ENCODE measurements at places on chromosomes 7 and 10.

DNA sequence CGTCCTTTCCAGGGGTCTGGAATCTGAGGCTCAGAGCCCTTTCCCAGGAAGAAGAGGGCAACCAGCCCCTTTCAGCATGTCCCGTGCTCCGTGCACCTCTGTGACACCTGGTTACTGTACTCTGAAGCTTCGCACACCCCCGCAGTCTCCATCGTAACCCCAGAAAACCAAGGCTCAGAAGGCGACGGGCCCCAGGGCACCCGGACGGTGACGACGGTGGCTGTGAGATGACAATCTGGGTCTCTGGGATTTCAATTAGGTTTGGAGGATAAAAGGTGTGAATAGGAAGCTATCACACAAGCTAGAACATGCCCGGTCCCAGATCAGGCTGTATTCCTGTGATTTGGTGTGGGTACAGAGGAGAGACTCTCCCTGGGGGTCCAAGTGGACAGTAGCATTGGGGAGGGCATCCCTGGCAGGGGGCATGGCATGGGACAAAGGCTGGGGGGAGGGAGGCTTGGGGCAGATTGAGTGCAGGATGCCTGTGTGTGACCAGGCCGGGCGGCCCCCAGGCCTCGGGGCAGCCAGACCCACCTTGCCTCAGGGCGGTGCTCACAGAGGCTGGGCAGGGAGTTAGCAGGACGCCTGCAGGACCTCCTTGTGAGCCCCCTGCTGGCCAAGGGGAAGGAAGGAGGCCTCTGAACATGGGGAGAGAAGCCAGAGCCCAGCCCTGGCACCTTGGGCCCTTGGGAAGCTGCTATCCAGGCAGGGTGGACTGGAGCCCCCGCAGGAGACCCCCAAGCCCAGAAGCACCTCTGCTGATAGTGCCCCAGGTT lies 23.4 kb upstream of the PSMG3 start:
- no peak for DNase-seq

DNA sequence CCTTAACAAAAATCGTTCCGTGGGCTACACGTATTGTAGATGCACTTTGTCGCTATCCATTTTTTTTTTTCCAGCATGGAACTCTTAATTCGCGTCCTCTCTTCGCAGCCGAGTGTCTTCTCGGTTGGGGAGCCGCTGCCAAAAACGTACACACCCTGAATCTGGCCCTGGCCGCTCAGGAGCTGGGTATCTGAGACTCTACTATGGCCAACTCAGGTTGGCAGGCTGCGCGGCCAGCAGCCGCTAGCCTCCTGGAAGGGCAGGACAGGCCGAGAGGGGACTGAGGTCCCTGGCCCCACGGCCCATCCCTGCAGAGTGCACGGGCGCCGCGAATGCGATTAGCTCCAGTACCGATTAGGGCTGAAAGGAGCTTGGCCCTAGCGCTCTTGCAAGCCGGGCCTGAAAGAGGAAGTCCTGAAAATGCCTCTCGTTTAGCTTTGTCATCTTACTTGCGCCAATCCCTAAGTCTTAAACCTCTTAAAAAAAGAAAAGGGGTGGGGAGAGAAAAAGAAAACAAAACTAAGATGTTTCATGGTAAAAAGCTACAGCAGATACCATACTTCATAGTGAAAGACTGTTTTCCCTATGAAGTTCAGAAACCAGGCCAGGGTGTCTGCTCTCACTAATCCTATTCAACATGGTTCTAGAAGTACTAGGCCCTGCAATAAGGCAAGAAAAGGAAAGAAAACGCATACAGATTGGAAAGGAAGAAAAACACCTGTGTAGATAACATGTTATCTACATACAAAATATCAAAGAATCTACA lies 113.2 kb upstream of the RHEB start:
- DNase-seq = peak; percentile 7

DNA sequence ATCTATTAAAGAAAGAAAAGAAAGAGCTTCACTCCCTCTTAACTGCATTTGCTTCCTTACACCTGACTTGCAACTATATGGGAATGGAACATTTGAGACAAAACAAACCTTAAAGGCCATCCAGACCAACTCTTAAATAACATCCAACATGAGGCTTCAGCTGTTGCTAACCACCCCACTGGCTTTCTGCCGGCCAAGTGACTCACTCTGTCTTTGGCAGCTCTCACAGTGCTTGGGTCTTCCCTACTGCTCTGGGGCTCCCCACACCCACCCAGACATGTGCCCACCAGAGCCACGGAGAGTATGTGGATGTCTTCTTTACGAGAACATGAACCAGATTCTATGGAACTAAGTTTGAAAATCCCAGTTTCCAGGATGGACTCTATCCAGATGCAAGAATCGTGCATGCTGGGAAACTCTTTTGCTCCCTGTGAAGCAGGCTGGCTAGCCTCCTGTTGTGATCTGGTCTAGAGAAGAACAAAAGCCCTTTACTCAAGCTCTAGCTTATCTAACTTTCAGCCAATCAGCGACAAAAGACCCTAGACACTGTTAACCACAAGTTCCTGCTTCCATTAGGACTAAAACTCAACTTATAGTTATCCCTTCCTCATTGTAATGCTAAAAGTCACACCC lies 245.7 kb downstream of the TCERG1L start:
- no peak for DNase-seq

DNA sequence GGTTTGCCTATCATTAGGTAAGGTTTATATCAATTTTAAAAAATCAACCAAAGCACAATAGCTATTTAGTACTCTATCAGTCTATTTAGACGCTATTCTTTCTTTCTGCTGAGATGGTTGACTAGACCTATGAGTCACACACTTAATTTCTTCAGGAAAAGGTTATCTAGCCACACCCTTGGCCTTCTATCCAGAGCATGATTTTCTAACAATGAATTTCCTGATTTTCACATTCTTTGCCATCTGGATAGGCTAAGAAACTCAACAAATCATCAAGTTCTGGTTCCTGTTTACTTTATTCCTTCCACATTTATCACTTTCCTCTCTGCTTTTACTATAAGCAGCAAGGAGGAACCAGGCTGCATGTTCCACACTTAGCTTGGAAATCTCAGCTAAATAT lies 8.1 kb downstream of the PRPS1L1 start:
- no peak for DNase-seq

DNA sequence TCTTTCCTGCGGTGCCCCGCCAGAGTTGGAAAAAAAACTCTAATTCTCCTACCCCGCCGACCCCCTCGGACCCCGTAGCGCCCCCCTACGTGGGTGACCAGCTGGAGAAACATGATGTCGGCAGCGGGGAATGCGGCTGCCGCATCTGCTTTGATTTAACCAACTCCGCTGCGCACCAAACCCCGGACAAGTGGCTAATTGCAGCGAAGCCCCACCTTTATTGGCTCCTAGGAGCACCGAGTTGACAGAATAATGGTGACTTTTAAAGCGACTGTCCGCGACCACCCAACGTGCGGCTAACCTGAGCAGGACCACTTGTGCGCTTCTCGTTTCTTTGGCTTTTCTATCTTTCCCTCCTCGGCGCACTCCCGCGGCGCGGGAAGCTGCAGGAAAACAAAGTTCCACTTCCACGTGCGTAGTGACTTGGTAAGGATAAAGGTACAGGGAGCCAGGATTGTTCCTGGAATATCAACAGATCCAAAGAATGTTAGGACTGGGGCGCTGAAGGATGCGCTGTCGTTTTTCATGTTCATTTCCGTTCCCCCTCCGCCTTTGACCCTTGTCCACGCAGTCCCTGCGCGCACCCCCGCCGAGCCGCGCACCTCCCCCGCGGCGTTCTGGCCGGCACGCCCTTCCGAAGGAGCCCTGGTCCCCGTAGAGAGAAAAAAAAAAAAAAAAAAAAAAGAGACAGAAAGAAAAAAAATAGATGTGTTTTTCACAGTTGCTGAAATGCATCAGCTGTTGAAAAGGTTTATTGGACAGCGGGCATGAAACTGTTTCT lies 1.4 kb downstream of the WNT16 start:
- no peak for DNase-seq

GRCh38 chr7:3272691-3273141 lies 28.3 kb upstream of the SDK1 start:
- no peak for DNase-seq

DNA sequence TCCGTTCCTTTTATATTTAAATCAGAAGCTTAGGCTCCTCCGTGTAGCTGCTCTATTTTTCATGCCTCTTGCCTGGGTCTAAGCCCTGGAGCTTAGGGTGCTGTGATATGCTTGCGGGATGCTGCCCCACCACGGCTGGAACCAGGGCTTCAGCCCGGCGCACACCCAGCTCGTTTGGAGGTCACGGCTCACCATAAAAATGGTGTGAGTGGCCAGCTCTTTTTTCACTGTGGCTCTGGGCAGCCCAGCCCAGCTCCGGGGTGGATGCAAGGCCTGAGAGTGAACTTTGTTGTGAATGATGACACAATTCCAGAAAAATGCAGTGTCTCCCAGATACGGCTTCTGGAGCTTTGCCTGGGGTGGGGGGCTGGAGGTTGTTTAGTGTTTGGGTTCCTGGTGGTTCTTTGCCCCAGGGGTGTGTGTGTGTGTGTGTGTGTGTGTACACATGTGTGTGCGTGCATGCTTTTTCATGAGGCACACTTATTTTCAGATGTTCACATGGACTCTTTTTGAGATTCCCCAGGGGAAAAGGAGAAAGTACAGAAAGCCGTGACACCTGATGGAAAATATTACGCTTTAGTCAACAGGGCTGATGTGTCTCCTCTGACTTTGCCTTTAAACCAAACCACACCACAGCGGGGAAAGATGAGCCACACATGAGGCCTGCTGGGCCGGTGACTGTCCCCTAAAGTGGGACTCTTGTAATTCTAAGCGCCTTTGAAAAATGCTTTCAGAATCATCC lies 46.2 kb downstream of the GRK5 start:
- DNase-seq = no peak

GRCh38 chr10:83212632-83213334 lies 926.5 kb upstream of the GHITM start:
- no peak for DNase-seq

DNA sequence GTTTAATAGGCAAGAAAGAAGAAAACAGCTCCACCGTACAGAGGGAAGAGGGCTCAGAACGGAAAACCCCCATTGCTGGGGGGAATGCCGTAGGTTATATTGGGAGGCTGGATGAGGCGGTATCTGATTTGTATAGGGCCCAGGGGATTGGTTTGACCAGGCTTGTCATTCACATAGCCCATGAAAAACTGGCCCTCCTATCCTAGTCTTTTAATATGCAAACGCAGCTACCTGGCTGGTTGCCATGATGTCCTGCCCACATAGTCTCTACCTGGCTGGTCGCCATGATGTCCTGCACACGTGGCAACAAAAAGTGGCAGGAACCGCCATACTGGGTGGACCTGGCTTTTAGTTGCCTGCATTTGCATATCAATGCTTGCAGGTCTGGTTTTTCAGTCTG lies 84.7 kb downstream of the AUTS2 start:
- no peak for DNase-seq

Data from stimulated activated CD8-positive, alpha-beta memory T cell treated with anti-CD3 and anti-CD28 coated beads, Interleukin-7, amount 100 ng/mL, for 24 hours (primary cell).